Activated CD4-positive, alpha-beta T cell treated with anti-CD3 and anti-CD28 coated beads for 48 hours (primary cell): ENCODE measurements at places on chromosomes 5 and 9.
A peak's percentile ranks its signal among the peaks of the same experiment; 100 is the strongest.

DNA sequence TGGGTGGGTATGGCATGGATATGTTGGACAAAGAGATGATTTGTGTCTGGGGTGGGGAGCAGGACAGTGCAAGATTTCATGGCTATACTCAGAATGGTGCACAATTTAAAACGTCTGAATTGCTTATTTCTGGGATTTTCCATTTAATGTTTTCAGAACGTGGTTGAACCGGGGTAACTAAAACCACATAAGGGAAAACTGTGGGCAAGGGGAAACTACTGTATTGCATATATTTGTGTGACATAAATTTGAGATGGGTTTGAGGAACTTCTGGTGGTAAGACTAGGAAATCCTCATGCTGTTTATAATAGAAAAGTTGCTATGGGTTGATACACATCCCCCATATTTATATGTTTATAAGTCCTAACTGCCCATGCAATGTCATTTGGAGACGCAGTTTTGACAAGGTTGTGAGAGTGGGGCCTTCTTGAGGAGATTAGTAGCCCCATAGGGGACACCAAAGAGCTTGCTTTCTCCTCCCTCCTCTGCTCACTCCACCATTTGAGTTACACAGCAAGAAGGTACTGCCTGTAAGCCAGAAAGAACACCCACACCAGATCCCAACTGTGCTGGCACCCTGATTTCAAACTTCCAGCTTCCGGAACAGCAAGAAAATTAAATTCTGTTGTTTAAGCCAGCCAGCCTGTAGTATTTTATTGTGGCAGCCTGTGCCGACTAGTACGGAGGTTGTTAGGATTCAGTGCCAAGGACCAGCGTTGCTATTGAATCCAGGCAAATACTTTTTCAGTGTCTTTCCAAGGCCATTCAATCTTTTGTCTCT lies 2118.9 kb downstream of the MAT2B start:
- DNase-seq, result no peak

DNA sequence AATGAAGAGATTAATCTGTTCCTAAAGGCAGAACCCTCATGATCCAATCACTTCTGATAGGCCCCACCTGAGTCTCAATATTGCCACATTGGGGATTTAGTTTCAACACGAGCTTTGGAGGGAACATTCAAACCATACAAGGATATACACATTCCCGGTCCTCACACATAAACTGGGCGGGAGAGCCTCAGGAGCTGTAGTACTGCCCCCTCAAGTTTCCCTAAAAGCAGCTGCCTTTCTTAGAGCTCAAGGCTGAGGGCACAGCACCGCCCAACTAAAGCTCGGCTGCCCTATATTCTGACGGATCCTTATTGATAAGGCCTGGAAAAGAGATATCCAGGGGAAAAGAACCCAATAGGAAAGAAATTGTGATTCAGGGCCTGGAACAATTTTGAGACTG lies 83.0 kb downstream of the GADD45G start:
- no peak for DNase-seq

- no peak for DNase-seq
These were observed 118.8 kb downstream of the TRIM36 start for GRCh38 chr5:115050866-115051265.

DNA sequence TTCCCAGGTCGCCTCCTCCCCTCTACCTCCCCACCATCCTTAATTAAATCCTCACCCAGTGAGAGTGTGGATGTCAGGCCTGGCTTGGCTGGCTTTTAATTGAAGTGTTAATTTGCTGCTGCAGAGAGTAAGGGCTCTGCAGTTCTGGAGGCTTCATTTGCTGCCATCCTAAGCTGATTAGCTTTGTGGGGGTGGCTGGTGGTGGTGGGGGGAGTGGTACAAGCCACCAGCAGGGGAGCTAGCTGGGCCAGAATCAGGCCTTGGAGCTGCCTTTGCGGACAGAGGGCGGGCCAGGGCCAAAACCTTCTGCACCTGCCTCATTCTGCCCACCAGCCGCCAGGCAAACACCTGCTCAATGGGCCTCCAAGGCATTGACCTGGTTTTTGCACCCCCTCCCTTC lies 26.8 kb upstream of the TIFAB start:
- DNase-seq, result no peak

GRCh38 chr5:169020102-169020501 lies 280.8 kb downstream of the SLIT3 start:
- no peak for DNase-seq

DNA sequence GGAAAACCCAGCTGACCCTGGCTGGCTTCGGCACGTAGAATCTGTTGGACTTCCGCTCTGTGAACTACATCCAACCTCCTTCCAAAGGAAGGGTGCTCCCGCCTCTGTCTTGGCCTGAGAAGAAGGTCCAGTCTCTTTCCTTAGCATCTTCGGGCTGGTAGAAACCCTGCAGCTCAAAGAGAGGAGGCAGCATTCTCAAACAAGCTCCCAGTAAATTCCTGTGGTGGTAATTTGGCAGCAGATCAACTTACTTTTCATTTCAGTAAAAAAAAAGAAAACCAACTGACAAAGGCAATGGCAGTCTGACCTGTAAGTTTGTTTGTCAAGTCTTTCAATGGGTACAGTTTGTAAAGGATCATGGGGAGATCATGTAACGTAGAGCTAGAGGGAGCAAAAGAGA lies 176.7 kb downstream of the MED10 start:
- DNase-seq, result no peak

DNA sequence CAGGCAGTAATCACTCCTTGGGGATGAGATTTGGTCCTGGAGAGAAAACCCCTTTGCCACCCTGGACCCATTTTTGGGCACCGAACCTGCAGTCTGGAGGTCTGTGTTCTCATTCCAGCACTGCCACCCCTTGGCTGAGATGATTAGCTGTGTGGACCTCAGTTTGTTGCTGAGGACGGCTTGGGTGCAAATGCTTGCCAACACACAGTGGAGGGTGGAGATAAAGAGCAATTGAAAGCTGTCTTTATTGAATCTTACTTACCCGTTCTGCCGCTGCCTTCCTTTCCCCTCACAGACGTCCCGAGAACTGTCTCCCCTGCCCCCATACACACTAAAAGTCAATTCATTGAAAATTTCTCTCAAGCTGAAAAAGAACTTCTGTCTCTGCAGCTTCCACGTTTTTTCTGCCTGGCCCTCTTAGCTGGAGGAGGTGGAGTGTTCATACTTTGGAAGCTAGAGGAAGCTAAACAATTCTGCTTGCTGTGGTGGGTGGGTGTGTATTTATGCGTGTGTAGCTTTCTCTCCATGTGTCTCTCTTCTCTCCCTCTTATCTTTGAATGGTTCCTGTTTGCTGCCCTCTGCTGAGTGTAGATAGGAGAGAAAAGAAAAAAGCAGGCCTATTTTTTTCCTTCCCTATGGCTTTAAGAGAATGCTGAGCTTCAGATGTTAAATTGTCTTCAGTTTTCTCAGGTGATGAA lies 6.6 kb downstream of the GALNT10 start:
- no peak for DNase-seq

GRCh38 chr5:111551569-111552275 lies 39.4 kb upstream of the STARD4 start:
- no peak for DNase-seq

- no peak for DNase-seq
These were observed 127.2 kb downstream of the CTNND2 start for GRCh38 chr5:11777096-11777495.

DNA sequence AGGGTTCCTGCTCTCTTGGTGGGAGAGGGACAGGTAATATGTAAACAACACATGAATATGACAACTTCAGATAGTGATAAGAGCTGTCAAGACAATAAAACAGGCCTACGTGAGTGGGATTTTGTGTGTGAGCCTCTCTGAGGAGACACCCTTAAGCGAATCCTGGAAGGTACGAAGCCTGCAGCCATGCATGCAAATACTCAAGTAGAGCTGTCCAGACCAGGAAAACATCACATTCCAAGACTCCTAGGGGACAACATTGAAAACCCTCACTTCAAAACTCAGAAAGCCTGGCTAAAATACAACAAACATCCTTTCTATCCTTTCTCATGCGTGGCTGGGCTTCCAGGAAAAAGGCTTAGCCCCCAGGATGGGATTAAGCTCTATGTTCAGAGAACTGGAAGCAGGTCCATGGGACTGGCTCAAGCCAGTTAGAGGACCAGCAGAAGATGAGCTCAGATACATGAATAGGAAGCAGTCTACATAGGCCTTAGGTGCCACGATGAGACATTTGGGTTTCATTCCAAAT lies 124.8 kb upstream of the IQGAP2 start:
- no peak for DNase-seq

DNA sequence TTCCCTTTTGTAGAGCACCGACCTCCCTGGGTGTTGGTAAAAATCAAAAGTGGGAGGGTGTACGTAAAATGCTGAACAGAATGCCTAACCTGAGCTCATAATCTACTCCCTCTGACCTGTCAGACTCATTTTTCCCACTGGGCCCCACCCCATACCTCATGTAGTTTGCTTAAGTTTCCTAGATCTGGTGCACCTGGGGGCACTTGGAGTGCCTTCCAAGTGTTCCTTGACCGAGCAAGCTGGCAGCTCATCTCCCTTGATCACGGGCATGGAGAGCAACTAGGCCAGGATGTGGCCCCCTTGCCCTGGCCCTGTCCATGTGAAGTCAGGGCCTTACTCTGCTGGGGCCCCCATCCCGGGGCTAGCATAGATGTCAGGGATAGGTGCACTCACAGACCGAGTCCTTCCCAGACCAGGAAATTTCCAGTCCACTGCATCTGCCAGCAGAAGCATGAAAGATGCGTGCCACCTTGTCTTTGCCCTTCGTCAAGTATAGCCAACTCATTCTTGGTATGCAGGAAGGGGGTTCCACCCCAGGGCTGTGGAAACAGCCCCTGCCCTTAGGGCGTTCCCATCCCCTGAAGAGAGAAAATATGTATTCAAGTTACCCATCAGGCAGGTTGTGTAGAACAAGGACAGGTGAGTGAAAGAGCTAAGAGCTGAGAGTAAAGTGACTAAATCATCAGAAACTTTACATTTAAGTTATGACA lies 41.9 kb downstream of the SLC22A5 start:
- peak; percentile 28 for DNase-seq

DNA sequence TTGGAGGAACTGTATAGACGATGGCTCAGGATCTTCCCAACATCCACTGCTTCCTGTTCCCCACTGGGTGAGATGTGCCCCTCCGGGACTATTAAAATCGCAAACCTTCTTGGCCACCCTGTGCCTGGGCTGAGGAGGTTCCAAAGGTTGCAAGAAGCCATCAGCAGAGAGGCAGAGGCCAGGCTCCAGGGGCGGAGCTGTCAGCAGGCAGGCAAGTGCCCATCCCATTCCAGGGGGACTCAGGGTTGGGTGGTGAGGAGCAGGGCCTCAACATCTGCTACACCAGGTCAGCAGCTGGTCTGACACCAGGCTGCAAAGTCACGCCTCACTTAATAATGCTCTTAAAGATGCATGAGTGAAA lies 2.2 kb downstream of the BTNL3 start:
- DNase-seq, result no peak

GRCh38 chr9:78280982-78281668 lies 15.8 kb upstream of the PSAT1 start:
- DNase-seq, result no peak

DNA sequence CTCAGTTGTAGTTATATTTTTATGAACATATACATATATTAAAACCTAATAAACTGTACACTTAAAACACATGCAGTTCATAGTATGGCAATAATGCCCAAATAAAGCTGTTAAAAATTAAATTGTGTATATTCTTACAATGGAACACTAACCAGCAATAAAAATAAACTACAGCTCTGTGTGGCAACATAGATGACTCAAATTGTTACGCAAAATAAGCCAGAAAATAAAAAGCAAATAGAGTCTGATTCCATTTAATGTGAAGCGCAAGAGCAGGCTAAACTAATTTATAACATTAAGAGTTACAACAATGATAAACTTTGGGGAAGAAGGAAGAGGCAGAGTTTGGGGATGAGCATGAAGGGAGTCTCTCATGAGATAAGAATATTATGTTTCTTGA lies 597.3 kb downstream of the TLE1 start:
- DNase-seq, result no peak

- no peak for DNase-seq
These were observed 147.5 kb upstream of the RUSC2 start for GRCh38 chr9:35342221-35342958.

DNA sequence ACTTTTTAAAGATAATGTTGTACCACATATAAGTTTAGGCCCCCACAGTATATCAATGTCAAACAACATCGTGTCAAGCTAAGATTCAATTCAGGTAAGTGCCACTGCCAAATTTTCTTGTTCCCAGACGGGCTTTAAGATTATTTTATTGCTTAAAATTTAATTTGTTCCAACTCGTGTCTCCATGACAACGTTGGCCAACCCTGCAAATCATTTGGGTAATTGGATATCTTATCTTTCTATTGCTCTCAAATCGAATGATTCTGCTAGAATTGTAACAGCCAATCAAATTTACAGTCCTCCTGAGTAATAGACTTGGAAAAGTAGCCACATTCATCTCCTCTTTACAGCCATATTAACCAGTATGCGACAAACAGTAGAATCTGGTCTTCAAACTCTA lies 19.5 kb downstream of the TLE1 start:
- no peak for DNase-seq

GRCh38 chr9:114733816-114734215 lies 51.8 kb upstream of the TEX48 start:
- DNase-seq, result no peak

- DNase-seq, result no peak
These were observed 124.3 kb downstream of the RASEF start for GRCh38 chr9:82938426-82939218.

GRCh38 chr5:65902104-65902503 lies 24.3 kb upstream of the ERBIN start:
- DNase-seq, result no peak

DNA sequence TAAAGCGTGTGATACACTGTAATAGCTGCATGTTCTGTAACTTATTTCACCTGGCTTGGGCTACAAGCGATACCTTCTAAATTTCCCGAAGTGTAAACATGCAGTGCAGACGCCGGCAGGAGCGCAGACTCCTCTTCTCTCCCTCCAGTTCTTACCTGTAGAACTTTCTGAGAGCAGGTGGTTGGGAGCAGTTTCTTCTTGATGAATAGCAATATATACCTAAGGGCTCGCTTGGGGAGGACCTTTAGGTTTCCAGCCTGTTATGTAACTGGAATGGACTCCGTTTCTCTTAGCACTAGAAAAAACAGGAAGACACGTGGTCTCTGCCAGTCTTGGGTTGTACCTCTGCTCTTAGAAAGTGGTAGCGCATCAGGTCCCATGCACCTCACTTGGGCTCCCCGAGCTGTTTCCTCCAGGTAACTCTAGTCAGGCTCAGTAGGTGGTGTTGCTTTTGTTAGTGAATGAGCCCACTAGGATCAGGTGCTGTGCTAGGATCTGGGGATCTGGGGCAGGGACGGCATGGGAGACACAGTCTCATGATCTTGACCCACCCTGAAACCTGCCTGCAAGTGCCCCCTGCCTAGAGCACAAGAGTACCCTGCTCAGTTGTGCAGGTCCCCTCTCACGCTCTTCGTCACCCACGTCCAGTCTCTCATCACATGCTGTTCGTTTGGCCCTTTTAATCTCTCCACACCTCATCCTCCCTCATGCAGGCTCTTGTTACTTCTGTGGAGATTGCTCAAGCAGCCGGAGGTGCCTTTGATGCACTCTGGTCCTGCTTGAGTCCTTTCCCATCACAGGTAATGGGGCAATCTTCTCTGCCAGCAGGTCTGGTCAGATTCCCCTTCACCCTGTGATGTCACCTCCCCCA lies 2.8 kb downstream of the TENT4A start:
- no peak for DNase-seq
